Stimulated activated CD8-positive, alpha-beta memory T cell treated with anti-CD3 and anti-CD28 coated beads, Interleukin-4, amount 100 ng/mL, for 1 hour (primary cell): ENCODE measurements at places on chromosomes 2 and 18.

DNA sequence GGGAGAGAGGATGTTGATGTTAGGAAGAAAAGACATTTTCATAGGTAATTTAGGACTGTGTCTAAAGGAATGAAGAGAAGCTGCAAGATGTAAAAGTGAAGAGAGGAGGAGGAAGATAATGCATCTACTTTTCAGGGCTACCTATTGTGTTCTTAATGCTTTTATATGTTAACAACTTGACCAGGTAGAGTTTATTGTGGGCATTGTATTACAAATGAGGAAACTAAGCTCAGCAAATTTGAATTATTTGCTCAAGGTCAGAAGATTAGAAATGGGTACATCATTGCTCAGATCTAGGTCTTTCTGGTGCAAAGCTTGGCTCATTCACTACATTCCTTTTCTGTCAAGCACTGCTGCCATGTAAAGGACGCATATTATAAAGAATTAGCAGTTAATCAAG, 441.7 kb downstream of the THSD7B start:
- no peak for DNase-seq

- no peak for DNase-seq
These were observed 86.1 kb upstream of the KYNU start for GRCh38 chr2:142791335-142791734.

DNA sequence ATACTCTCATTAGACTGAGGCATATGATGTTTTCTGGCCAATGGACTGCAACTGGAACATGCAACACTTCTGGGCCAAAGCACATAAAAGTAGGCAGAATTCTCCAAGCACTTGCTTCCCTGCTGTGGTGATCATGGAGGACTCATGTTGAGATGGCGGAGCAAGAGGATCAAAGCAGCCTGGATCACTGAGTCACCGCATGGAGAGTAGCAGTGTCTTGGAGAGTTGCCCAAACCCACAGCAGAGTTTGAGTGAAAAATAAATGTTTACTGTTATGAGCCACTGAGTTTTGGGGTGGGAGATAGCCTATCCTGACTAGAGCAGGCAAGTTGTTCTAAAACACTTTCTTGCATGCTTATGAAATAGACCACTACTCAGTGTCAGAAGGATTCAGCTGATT, 359.5 kb downstream of the ZNF521 start:
- no peak for DNase-seq

GRCh38 chr2:105176429-105176828, 65.1 kb upstream of the GPR45 start:
- DNase-seq = no peak

DNA sequence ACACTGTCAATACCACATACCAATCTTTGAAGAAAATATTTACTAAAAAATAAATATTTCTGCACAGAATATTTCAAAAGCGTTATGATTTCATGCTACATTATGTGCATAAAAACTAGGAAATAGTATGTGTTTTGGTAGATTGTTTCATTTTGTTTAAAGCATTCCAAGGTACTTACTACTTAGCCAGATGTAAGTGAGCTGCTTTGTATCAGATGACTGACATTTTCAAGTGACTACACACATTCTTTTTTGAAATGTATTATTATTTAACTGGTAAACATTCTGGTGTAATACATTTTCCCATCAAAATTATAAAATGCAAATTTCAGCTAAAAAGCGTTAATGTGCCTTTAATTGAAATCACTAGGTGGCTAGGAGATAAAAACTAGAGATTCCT, 21.5 kb downstream of the GCA start:
- no peak for DNase-seq

- no peak for DNase-seq
These were observed 38.3 kb upstream of the WIPF1 start for GRCh38 chr2:174635776-174636404.
